ENCODE measurements at places on chromosomes 3 and 15. TPM values are rescaled to one million over a fixed set of nuclear protein-coding genes. Genes with fewer than 3 reads are reported as not detected.

DNA sequence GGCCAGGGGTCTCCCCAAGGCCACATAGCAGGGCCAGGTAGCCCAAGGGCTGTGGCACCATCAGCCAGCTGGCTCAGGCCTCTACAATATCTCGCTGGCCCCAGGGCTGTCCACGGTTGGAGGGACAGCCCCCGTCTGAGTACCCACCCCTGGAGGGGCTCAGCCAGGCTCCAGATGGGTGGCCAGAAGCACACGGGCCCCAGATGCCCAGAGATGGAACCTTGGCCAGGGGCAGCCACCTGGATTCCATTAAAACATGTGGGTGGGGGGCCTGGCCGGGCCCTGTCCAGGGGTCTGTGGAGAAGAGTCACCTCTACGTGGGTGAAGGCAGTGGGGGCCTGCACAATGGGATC, 8.4 kb downstream of the CSPG4 start:
- no peak for DNase-seq

DNA sequence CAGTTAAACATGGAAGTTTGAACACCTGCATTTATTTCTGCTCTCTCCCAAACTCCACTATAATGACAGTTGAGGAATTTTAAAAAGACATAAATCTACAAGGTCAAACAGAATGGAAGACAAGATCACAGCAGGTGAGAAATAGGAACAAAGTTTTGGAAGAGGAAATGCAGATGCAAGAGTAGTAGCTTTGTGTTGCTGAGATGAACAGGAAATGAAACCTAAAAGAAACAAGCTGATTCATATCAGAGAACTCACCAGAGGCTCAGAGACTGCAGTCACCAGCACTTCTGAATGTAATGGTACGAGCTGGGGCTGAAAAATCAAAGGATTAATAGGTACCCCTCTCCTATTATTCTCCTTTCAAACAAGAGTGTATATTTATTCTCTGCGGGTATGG, 459.9 kb downstream of the RAP2B start:
- no peak for DNase-seq

DNA sequence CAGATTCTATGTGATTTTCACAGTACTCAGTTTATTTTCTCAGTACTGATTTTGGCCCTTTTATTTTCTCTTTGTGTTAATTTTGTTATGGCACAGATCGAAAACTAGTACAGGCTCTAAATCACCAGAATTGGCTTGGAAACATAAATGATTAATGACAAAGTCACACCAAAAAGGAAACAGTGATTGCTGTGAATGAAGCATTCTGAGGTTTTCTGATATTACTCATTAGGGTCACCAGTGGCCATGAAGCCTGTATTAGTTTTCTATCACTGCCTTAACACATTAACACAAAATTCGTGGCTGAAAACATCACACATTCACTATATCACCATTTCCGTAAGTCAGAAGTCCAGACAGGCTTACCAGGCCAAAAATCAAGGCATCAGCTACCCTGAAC, 343.0 kb upstream of the THRB start:
- DNase-seq, result no peak

GRCh38 chr3:167880183-167880582, 144.7 kb downstream of the SERPINI1 start:
- DNase-seq, result no peak

The SLC22A14 gene
- 1.1 TPM for polyA plus RNA-seq

DNA sequence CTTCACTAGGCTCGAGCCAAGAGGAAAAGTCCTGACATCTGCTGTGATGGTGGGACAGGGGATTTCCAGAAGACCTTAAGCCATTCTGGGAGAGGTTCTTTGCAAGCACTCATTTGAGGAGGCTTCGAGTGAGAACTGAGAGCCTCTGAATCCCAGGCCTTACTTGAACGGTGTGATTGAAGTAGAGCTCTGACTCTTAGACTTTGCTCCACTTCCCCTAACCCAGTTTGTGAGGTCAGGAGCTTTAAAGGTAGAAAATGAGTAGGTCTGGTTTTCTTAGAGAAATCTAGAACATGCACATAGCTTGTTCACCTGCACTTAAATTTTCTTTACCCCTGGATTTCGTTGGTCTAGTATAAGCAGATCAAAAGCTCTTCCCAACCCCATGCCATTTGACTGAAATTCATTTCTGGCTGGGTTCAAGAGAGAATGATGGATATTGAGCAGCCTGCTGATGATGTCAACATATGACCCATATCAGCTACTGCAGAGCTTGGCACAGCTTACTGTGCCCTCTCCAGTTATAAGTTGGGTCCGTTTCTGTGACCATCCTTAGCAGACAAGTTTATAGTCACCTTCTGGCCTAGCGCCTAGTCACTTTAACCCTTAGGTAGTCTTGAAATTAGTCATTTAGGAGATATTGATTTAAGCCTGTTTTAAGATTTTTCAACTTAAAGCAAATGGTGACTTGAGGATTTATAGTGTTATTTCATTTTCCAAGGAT, 229.2 kb upstream of the CHRM5 start:
- DNase-seq, result no peak

- DNase-seq, result no peak
These were observed 63.2 kb upstream of the ATP11B start for GRCh38 chr3:182729903-182730674.

- no peak for DNase-seq
These were observed 59.6 kb downstream of the COL6A6 start for GRCh38 chr3:130576375-130577266.

DNA sequence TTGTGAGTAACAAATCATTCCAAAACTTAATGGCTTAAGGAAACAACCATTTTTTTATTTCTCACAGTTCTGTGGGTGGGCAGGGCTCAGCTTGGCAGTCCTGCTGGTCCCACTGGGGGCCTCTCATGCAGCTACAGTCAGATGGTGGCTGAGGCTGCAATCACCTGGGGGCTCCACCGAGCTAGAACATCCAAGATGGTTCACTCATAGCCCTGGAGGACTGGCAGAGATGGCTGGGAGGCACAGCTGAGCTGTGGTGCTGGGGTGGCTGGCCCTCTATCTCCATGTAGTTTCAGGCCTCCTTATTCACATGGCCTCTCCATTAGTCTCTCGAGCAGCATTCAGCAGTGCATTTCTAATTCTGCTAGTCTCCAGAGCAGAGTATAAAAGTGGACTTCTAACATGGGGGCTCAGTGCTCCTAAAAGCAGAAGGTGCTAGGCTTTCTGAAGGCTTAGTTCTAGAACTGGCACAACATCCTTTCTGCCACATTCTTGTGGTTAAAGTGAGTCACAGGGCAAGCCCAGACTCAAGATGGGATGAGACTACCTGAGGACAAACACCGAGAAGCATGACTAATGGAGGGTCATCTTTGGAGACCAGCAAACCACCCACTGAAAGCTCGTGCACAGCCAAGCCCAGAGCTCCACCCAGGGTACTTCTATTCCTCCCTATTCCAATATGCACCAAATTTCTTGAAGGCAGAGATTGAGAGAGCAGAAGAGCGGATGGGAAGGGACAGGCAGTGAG, 6.3 kb downstream of the CAV3 start:
- DNase-seq, result no peak

The PLA2G4E gene
- polyA plus RNA-seq, result 0.04 TPM

Data from renal pelvis (tissue), 12 donors.